ENCODE measurements at places on chromosomes 5 and 9. TPM values are rescaled to one million over a fixed set of nuclear protein-coding genes. Genes with fewer than 3 reads are reported as not detected.

The ZBTB26 gene
- 8.2 TPM for total RNA-seq

The LHX3 gene
- not detected for total RNA-seq

- H3K36me3 ChIP-seq: no peaks in the 10 kb centered on the region
- no peak overlapping the region for H3K4me3 ChIP-seq
- H3K27me3 ChIP-seq: no peaks in the 10 kb centered on the region
- H3K27ac ChIP-seq: no peak overlapping the region
- no peak for DNase-seq
These were observed 180.1 kb downstream of the TTLL11 start for GRCh38 chr9:121912812-121913627.

The DMRT3 gene
- not detected for total RNA-seq

The TXNDC8 gene
- not detected for total RNA-seq

The HRH2 gene
- total RNA-seq: 10.6 TPM

The PLEKHG4B gene
- total RNA-seq: 0.13 TPM

- H3K36me3 ChIP-seq: no peaks in the 10 kb centered on the region
- no peaks in the 10 kb centered on the region for H3K27me3 ChIP-seq
- H3K4me3 ChIP-seq: no peak overlapping the region
- H3K4me1 ChIP-seq: no peaks in the 10 kb centered on the region
- no peak overlapping the region for H3K27ac ChIP-seq
These were observed 163.6 kb upstream of the TARS1 start for GRCh38 chr5:33277061-33277650.

DNA sequence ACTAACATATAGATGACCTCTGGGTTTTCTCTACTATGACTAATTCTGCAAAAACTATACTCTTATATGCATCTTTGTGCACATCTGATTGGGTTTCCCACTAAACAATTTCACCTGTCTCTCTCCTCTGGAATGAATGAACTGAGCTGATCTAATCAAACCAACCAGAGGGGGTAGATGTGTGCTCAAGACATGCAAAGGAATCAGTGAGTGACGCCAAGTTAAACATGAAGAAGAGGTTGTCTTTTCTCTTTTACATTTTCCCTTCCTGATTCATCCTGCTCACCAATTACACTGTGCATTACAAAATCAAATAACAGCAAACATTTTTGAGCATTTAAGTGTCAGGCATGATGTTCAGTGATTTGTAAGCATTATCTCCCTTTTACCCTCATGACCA lies 29.6 kb upstream of the GRXCR2 start:
- no peak overlapping the region for H3K27ac ChIP-seq
- no peak overlapping the region for H3K4me3 ChIP-seq
- no peak for DNase-seq

DNA sequence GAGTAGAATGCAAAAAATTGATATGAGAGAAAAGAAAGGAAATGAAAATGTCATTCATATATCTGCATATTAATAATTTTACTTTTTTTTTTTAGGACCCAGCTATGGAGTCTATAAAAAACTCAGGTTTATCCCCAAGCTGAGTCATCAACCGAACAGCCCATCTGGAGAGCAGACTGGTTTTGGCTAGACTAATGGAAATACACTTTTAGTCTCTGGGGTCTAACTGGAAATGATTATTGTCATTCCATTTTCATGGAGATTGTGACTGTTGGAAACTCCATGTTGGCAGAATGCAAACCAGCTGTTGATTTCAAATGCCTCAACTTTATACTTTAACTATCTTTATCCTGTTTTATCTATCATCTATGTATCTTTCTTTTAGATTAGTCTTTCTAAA lies 28.7 kb downstream of the ANXA1 start:
- H3K27ac ChIP-seq: no peak overlapping the region
- H3K4me1 ChIP-seq: no peaks in the 10 kb centered on the region
- no peak for DNase-seq
- no peaks in the 10 kb centered on the region for H3K36me3 ChIP-seq
- no peak overlapping the region for H3K4me3 ChIP-seq

- no peak overlapping the region for H3K27ac ChIP-seq
- H3K36me3 ChIP-seq: no peaks in the 10 kb centered on the region
These were observed 6.8 kb upstream of the FXN start for GRCh38 chr9:69028754-69029153.

DNA sequence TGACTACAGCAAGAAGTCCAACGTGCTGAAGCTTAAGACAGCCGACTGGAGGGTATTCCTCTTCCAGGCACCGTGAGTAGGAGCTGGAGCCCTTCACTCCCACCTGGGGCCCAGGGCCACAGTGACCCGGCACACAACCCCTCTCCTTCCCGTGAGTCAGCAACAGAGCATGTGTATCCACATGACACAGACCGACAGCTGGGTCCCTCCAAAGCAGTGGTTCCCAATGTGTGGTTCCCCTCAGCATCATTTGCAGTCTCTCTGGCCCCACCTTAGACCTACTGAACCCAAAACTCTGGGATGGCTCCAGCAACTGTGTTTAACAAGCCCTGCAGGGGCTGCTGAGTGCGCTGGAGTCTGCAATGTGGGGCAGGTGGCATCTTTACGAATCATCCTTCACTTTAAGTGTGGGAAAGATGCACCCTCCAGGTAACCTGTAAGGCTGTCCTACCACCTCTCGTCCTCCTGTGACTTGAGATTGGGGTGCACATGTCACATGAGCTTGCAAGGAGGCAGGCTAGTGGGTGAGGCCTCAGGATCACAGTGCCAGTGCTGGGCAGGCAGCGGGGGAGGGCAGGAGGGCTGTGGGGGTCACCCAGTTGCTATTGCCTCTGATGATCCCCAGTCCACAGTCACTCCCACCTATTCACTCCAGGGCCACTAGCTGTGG lies 42.2 kb downstream of the PSD2 start:
- no peaks in the 10 kb centered on the region for H3K4me1 ChIP-seq
- H3K4me3 ChIP-seq: no peak overlapping the region
- H3K27me3 ChIP-seq: no peaks in the 10 kb centered on the region

DNA sequence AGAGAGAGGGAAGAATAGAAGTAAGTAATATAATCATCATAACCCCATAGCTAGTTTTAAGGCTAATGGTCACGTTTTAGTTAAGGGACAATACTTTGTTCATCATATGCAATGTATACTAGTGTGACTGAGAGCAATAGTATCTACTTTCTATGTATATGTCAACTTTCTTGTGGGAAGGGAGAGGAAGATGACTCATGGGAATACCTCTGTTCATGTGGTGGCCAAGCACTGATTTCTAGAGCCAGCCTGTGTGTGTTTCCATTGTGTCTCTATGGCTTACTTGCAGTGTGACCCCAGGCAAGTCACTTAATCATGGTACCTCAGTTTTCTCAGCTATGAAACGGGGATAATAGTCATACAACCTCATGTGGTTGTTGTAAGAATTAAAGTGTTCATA lies 639.6 kb downstream of the CETN3 start:
- H3K36me3 ChIP-seq: no peaks in the 10 kb centered on the region
- no peak overlapping the region for H3K27ac ChIP-seq
- H3K27me3 ChIP-seq: no peaks in the 10 kb centered on the region

DNA sequence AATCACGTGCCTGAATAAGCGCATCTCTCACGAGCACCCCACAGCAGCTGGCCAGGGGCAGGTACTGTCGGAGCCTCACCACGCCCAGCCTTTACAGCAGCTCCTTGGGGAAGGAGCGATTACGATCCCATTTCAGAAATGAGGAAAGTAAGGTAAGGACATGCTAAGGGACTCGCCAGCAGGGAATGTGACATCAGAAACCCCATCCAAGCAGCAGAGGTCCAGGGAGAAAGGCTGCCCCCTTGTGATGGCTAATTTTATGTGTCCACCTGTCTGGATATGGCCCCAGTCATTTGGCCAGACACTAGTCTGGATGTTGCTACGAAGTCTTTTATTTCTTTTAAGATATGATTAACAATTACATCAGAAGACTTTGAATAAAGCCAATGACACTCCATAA lies 77.3 kb downstream of the UBE2QL1 start:
- H3K4me3 ChIP-seq: no peak overlapping the region
- H3K27me3 ChIP-seq: no peaks in the 10 kb centered on the region
- no peaks in the 10 kb centered on the region for H3K36me3 ChIP-seq
- DNase-seq: no peak
- H3K4me1 ChIP-seq: no peaks in the 10 kb centered on the region
- no peak overlapping the region for H3K27ac ChIP-seq

DNA sequence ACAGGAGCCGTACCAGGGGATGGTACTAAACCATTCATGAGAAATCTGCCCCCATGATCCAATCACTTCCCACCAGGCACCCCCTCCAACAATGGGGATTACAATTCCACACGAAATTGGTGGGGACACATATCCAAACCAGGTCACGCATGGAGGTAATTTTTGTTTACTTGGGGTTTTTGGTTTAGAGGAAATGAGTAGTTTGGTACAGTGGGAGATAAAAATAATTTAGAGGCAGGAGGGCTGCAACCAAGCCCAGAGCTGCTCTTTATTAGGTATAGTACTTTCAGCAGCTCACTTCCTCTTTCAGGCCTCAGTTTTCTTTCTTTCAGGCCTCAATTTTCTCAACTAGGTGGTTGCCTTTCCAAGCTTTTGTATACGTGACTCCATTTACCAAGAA lies 23.2 kb downstream of the PRUNE2 start:
- no peak for DNase-seq
- no peak overlapping the region for H3K4me3 ChIP-seq
- no peaks in the 10 kb centered on the region for H3K4me1 ChIP-seq
- H3K36me3 ChIP-seq: no peaks in the 10 kb centered on the region
- H3K27me3 ChIP-seq: no peaks in the 10 kb centered on the region

DNA sequence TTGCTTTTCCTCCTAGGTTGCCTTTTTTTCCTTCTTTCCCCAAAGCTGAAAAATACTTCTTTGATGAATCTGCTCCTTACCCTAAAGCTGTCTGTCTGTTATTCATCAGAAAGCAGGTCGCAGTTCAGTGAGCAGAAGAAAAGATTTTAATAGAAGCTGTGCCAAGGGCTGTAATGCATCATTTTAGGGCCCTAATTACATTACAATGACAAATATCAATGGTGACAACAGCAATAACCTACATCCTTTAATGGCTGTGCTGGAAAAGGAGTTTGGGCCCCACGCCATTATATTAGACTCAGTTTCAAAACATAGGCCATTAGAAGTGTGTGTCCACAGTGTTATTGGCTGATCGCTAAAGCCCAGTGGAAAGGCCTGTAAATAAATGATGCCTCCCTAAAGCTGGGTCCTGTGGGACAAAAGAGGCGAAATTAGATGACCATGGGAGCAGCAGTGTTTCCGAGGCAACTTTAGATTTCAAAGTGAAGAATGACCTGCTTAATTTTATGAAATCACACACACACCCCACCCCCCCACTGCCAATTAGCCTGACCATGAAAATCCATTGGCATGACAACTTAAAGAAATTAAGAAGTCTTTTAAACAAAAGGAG lies 38.4 kb downstream of the TLE4 start:
- H3K4me3 ChIP-seq: no peak overlapping the region
- peaks cover 2% of the 10 kb centered on the region for H3K4me1 ChIP-seq
- no peak overlapping the region for H3K27ac ChIP-seq
- DNase-seq: no peak
- H3K27me3 ChIP-seq: no peaks in the 10 kb centered on the region

The ZNF474 gene
- 0.38 TPM for total RNA-seq

The GPX3 gene
- total RNA-seq: 1,327 TPM

DNA sequence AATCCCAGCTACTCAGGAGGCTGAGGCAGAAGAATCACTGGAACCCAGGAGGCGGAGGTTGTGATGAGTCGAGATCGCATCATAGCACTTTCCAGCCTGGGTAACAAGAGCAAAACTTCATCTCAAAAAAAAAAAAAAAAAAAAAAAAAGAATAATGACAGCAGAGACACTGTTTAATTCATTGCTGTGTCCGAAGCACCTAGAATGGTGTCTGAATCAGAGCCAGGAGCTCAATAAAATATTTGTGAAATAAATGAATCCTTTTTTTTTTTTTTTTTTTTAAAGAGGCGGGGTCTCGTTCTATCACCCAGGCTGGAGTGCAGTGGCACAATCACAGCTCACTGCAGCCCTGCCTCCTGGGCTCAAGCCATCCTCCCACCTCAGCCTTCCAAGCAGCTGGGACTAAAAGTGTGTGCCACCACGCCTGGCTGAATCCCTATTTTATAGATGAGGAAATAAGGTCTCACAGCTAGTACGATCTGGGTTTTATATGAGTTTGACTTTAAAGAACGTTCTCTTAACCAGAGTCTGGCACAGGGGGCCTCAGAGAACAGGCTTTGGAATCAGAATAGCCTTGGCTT lies 47.8 kb downstream of the THOC3 start:
- no peak overlapping the region for H3K27ac ChIP-seq
- H3K36me3 ChIP-seq: no peaks in the 10 kb centered on the region
- no peaks in the 10 kb centered on the region for H3K4me1 ChIP-seq
- H3K4me3 ChIP-seq: no peak overlapping the region
- no peak for DNase-seq

- H3K4me3 ChIP-seq: no peak overlapping the region
- no peak for DNase-seq
- no peaks in the 10 kb centered on the region for H3K4me1 ChIP-seq
These were observed 34.1 kb upstream of the CPLX2 start for GRCh38 chr5:175837171-175837699.

GRCh38 chr5:7010591-7010990 lies 297.4 kb downstream of the TENT4A start:
- H3K27me3 ChIP-seq: no peaks in the 10 kb centered on the region
- H3K4me1 ChIP-seq: no peaks in the 10 kb centered on the region
- DNase-seq: peak; percentile 18

The NUDT12 gene
- 14.0 TPM for total RNA-seq

- H3K4me1 ChIP-seq: no peaks in the 10 kb centered on the region
- no peaks in the 10 kb centered on the region for H3K27me3 ChIP-seq
- no peak for DNase-seq
- no peak overlapping the region for H3K4me3 ChIP-seq
- no peak overlapping the region for H3K27ac ChIP-seq
- no peaks in the 10 kb centered on the region for H3K36me3 ChIP-seq
These were observed 60.7 kb downstream of the PARP8 start for GRCh38 chr5:50727149-50727496.

DNA sequence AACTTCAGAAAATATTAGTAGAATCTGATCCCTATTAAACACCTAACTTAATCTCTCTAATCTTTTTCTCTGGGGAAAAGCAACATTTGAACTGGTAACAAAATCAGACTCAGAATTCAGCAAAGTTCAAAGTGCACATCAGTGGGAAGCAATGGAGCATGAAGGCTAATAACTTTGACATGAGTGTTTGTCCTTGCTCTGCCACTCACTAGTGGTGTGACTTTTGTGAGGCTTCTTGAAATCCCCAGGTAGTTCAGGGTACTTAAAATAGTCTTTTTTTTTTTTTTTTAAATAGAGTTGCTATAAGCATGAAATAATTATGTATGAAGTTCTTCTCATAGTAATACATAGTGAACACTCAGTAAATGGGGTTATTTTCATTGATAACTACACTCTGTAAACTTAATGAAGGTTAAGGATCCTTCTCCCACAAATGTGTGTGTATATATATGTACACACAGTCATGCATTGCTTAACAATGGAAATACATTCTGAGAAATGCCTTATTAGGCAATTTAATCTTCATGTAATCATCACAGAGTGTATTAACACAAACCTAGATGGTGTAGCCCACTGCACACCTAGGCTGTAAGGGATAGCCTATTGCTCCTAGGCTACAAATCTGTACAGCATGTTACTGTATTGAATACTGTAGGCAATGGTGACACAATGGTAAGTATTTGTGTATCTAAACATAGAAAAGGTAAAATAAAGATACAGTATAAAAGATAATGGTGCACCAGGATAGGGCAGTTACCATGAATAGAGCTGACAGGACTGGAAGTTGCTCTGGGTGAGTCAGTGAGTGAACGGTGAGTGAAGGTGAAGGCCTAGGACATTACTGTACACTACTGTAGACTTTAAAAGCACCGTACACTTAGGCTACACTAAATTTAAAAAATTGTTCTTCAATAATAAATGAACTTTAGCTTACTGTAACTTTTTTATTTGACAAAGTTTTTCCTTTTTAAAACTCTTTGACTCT lies 73.3 kb upstream of the HMHB1 start:
- H3K27me3 ChIP-seq: no peaks in the 10 kb centered on the region
- no peaks in the 10 kb centered on the region for H3K36me3 ChIP-seq
- H3K27ac ChIP-seq: no peak overlapping the region
- DNase-seq: peak; percentile 21
- no peak overlapping the region for H3K4me3 ChIP-seq

The SPATA31E1 gene
- not detected for total RNA-seq

Data from kidney (tissue), 22 donors.